ENCODE measurements at places on chromosomes 1 and 21.

GRCh38 chr1:29282924-29283803 lies 46.8 kb downstream of the PTPRU start:
- DNase-seq, result peak; percentile 46

DNA sequence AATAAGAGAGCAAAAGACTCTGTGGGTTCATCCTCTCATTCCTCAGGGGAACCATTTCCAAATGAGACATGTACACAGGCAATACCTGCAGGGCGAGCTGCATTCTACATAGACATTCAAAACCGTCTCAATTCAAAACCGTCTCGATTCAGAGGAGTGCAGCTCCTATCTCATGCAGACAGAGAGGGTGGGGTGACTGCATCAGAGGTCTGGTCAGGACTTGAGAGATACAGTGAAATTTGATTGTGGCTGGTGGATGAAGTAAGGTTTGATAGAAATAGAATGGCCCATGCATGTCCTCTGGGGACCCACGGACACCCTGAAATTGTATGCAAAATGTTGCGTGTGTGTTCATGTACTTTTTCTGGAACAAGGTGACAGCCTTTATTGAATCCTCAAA lies 27.3 kb downstream of the TEX35 start:
- no peak for DNase-seq

GRCh38 chr1:30868833-30869435 lies 39.6 kb downstream of the SDC3 start:
- no peak for DNase-seq

DNA sequence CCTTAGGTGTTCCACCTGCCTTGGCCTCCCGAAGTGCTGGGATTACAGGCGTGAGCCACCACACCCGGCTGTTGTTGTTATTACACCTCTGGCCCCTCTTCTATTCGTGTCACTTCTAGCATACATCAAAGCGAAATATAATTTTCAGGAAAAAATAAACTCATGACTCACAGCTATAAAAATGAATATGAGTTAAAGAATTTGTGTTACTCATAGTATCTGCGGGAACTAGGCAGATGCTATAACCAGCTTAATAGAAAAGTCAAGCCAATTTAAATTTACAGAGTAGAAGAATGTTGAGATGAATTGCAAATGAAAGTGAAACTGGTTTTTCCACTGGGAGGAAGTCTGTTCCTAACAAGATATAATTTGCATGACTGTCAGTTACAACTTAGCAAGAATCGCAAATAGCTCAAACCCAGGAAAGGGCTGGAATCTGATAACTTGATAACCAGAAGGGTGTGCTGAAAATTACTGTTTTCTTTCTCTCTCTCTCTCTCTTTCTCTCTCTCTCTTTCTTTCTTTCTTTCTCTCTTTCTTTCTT lies 11.2 kb downstream of the OR2W3 start:
- DNase-seq, result no peak

Data from tibial nerve (tissue), 4 donors.